ENCODE measurements at places on chromosomes 11 and 22.

DNA sequence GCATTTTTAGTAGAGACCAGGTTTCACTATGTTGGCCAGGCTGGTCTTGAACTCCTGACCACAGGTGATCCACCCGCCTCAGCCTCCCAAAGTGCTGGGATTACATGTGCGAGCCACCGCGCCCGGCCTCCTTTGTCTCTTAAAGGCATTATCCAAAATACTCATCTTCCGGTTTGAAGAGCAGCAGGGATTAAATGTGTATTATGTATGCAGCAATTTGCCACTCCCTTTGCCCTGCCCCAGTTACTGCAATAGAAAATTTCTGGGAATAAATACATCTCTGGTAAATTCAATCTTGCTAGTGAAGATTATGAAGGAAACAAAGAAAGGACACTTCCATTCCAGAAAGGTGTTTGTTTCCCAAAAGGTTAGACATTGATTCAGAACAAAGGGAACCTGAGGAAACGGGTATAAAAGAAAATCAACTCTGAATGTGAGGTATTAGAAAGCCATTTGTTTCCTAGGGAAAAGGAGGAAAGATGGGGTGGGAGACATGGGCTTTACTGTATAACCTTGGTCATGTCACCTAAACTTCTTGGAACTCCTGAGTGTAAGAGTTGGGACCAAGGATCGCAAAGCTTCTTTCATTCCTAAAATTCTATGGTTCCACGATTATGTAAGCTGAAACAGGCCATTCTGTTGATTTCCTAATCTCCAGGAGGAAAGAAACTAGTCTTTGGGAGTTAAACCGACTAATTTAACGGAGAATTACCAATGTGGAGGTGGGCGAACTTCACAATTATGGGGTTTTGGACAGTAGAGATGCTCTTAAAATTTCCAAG is 959 bp upstream of the HIPK3 start:
- no peak for DNase-seq

- no peak for DNase-seq
These were observed 16.2 kb downstream of the ARHGEF12 start for GRCh38 chr11:120352405-120352804.

DNA sequence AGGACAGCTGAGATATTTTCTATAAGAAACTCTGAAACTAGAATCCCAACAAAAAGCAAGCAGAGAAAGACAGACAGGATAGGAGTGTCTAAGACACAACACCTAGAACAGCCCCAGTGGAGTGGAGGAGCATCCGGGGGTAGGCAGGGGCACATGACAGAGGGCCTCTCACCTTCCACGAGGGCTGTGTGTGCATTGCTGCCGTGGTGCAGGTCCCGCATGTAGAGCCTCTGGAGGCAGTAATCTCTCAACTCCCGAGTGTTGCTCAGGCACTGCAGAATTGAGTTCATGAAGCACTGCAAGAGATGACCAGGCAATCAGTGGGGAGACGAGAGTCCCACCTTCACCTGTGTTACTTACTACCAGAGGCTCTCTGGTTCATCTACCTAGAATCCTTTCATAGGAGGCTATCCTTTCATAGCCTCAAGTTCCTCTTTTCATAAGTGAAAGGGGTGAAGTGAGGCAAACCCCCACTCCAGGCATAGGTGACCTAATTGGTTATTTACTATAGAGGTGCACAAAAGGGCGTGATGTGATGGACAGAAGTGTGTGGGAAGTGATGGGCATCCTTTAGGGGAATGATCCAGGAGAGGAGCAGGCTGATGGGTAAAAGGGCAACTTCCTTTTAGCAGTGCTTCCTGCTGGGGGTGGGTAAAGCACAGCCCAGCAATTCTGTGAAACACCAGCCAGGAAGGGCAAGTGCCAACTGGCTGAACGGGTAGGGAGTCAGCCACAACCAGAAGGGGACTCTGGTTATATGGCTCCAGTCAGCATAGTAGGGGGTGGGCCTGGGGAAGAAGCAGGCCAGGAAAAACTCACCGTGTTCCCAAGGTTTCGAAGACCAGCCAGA is 13.1 kb upstream of the MFRP start:
- DNase-seq, result no peak

GRCh38 chr11:1358286-1358685 is 31.4 kb upstream of the BRSK2 start:
- DNase-seq, result no peak
